ENCODE measurements at places on chromosomes 1 and 21.

- DNase-seq, result no peak
These were observed 6.5 kb downstream of the C1orf35 start for GRCh38 chr1:228096416-228097332.

GRCh38 chr1:204046346-204046745 lies 26.6 kb upstream of the SOX13 start:
- DNase-seq, result peak; percentile 20

- peak; percentile 99 for DNase-seq
These were observed 20.2 kb downstream of the LDLRAP1 start for GRCh38 chr1:25563330-25564215.

DNA sequence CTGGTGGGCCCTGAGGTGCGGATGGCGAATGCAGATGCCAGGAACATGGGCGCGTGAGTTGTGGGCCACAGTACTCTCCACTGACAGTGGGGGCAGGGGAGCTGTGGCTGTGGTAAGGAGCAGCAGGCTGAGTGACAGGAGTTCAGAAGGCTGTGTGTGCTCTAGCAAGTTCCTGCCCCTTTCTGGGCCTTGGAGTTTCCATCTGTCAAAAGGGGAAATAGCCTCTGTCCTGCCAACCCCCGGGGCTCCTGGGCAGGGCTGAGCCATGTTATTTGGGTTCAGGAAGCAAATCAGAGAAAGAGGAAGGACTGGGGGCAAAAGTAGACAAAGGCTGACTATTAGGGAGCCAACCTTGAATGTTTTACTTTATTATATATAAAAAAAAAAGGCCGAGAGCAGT lies 19.5 kb upstream of the MFN2 start:
- DNase-seq, result peak; percentile 49

DNA sequence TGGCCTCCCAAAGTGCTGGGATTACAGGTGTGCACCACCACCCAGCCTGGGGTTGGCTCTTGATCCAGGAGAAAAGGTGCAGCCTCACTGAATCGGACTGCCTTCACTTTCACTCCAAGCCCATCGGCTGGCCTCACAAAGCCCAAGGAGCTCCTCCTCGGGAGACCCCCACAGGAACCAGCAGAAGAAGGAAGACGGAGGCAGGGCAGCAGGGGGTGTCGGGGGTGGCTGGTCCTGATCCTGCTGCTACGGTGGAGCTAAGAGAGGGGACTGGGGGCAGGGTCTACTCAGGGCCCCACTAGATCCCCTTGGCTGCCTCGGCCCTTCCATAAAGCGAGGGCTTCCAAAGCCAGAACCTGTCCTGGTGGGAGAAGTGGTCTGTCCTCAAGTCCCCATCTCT lies 93.9 kb downstream of the STUM start:
- DNase-seq, result no peak

- DNase-seq, result no peak
These were observed 18.9 kb downstream of the VANGL2 start for GRCh38 chr1:160419150-160419837.

GRCh38 chr1:203612932-203613682 lies 13.5 kb upstream of the ATP2B4 start:
- DNase-seq, result no peak

GRCh38 chr1:165927169-165927568 lies 99.8 kb downstream of the UCK2 start:
- DNase-seq, result no peak

GRCh38 chr1:185132534-185132933 lies 24.2 kb downstream of the TRMT1L start:
- DNase-seq, result no peak

- DNase-seq, result no peak
These were observed 154.5 kb upstream of the KCND3 start for GRCh38 chr1:112143871-112144441.

DNA sequence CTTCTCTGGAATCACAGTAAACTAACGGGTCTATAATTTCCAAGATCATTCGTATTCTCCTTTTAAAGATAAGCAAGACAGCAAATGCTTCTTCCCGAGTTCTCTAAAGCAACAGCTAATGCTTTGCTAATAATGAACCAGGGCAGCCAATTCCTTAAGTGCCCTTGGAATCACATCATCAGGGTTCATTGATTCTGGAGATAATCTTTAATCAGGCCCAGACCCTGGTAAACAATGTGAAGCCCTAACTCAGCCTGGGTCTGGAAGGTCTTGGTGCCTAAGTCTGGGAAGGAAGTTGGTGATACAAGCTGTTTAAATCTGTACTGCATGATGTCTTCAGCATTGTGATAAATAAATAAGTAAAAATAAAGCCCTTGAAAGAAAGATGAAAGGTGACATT lies 18.4 kb downstream of the ERI3 start:
- DNase-seq, result no peak

DNA sequence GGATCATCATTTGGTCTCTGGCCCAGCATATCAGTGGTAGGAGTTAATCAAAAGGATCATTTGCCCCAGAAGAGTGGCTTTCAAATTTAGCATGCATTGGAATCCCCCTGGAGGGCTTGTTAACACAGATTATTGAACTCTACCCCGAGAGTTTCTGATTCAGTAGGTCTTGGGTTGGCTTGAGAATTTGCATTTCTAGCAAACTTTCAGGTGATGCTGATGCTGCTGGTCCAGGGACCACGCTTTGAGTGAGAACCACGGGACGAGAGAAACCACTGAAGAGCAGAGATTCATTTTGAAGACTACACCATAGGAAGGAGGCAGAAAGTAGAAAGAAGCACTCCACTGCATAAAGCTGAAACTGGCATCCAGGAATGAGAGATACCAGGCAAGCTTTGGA lies 81.3 kb upstream of the DUSP10 start:
- DNase-seq, result no peak

- DNase-seq, result peak; percentile 48
These were observed 22.8 kb upstream of the TARS2 start for GRCh38 chr1:150464422-150464826.

GRCh38 chr21:45811136-45811535 lies 167.6 kb downstream of the PCBP3 start:
- DNase-seq, result no peak

DNA sequence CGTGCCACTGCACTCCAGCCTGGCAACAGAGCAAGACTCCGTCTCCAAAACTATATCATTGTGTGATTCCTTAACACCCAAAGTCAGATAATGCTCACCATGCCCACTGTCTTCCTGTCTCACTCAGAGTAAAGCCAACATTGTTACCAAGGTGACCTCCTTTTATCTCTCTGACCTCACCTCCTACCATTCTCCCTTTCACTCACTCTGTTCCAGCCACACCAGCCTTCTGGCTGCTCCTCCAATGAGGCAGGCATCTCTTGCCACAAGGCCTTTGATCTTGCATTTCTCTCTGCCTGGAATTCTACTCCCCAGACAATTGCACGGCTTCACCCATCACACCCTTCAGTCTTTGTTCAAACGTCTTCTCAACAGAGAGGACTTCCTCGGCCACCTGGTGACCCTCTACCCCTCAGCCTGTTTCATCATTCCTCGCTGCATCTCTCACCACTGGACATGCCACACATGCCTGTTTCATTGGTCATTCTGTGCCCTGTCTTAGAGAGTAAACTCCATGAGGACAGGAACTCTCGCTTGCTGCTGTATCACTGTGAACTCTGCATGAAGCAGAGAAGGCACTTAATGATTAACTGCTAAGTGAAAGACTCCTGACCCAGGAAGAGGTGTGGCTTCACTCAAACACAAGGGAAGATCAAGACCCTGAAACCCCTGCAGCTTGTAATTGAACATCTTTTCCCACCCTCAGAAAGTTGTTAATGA lies 67.1 kb upstream of the CAPZB start:
- no peak for DNase-seq

GRCh38 chr1:217363319-217363718 lies 267.6 kb downstream of the GPATCH2 start:
- DNase-seq, result no peak

DNA sequence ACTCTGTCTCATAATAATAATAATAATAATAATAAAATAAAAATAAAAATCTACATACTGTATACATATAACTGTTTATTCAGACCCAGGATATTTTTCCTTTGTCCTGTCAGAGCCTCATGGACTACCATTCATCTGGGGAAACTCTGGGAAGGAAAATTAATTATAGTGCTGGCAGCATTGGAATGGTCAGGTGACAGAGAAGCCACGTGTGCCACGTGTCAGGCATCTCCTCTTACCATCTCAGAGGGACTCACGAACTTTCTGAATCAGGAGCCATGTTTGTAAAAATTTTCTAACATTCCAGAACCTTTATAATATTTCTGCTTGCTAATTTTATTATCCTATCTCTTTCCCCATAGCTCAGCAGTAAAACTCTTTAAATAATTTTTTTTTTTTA lies 97.8 kb upstream of the HNRNPU start:
- DNase-seq, result no peak

GRCh38 chr1:202213361-202214088 lies 19.9 kb downstream of the LGR6 start:
- DNase-seq, result no peak

- DNase-seq, result no peak
These were observed 34.4 kb downstream of the CAPZB start for GRCh38 chr1:19450811-19451515.

- no peak for DNase-seq
These were observed 356.9 kb upstream of the RUNX1 start for GRCh38 chr21:35405981-35406380.

DNA sequence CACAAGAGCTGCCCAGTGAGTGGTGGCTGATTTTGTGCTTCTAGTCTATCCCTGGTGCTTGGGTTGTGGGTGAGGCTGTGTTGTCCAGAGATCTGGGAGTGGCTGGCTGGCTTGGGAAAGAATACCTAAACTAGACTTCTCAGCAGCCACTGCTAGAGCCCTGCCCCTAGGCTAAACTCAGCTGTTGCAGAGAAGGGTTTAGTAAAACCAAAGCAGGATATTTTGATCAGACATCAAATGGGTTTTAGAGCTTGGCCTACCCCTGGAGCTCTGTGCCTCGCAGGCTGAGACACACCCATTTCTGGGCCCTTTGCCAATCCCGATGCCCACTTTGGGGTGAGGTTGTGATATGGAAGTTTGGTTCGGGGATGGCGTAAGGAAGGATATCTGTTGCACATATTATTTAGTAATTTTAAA lies 88.5 kb downstream of the UCK2 start:
- no peak for DNase-seq

- DNase-seq, result peak; percentile 88
These were observed 106.0 kb downstream of the UBE2U start for GRCh38 chr1:64309431-64309831.

- DNase-seq, result no peak
These were observed 163.7 kb downstream of the ROR1 start for GRCh38 chr1:63937461-63938022.

GRCh38 chr1:91891454-91891853 lies 5.5 kb upstream of the TGFBR3 start:
- DNase-seq, result no peak

DNA sequence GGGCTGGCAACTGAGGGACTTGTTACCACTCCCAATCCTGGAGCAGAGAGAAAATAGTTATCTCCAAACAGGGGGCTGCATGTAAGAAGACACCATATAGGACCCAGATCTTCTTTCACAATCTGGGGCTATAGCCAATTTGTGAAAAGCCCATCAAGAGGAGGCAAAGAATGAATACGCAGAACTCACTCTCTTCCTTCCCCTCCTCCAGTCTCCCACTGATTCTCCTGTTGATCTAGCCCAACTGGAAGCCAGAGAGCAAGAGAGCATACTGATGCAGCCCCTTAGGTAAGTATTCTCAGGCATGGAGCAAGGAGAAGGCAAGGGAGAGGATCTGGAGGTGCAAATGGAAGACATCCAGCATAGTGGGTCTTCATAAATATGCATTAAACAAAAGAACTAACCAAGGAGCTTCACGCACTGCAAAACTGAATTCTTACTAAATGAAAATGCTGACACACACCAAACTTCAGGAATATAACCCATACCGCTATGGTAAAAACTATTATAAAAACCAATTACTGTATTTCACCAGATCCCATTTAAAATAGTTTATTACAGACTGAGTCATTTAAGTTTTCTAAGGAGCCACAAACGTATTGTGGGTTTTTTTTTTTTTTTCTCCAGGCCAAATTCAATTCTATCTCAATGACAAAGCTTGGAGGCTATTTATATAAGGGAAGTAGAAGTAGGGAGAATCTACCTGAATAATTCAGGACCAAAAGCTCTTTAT lies 15.5 kb upstream of the HMGB4 start:
- no peak for DNase-seq

GRCh38 chr1:201490708-201491131 lies 16.2 kb downstream of the CSRP1 start:
- DNase-seq, result no peak

DNA sequence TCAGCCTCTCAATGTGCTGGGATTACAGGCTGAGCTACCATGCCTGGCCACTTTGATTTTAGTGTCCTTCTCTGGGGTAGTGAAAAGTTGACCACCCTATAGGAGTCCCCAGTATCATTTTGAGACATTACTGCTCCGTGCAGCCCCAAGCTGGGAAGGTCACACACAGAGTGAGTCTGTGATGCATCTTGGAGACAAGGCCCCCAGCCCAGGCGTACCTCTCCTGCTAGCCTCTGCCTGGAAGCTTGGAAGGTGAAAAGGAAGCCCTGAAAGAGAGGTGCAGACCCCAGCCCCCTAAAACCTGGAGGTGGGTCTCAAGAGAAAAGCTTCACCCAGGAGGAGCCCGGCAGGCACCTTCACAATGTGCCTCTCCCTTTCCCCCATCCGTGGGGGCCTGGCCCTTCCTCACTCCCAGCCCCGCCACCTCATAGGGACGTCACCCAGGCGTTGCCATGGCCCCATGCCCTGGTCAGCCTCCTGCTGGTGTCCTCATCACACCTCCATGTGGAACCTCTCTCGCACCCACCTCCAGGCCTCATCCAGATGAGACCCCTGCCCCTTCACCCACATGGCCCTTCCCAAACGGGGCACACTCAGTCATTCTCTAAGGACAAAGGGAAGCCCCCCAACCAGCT lies 5.6 kb upstream of the ARF1 start:
- no peak for DNase-seq

DNA sequence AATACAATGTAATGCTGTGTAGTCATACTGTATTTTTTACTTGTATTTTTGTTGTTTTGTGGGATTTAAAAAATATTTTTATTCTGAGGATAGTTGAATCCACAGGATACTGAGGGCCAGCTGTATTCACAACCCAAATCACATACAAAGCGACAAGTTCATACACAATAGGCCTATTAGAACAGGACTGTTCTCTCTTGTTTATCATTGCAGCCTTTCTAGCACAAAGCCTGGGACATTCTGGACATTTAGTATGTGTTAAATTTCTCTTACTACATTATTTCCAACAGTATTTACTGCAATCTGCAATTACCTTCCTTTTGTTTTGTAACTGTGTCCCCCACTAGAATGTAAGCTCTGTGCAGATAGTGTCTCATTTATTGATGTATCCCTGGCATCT lies 65.4 kb downstream of the SLC35A3 start:
- DNase-seq, result peak; percentile 91

GRCh38 chr1:223233019-223233409 lies 90.0 kb upstream of the TLR5 start:
- DNase-seq, result no peak
